Sciatic nerve (tissue), 2 donors: ENCODE measurements at places on chromosomes 7 and 10.
A peak's percentile ranks its signal among the peaks of the same experiment; 100 is the strongest.

DNA sequence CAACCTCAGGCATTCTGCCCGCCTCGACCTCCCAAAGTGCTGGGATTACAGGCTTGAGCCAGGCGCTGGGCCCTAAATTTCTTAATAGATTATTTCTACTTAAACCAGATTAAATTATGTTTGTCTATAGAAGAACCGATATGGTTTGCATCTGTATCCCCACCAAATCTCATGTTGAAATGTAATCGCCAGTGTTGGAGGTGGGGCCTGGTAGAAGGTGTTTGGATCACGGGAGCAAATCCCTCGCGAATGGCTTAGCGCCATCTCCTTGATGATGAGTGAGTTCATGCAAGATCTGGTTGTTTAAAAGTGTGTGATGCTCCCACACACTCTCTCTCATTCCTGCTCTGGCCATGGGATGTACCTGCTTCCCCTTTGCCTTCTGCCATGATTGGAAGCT lies 109.3 kb upstream of the NANOS1 start:
- no peak for DNase-seq

DNA sequence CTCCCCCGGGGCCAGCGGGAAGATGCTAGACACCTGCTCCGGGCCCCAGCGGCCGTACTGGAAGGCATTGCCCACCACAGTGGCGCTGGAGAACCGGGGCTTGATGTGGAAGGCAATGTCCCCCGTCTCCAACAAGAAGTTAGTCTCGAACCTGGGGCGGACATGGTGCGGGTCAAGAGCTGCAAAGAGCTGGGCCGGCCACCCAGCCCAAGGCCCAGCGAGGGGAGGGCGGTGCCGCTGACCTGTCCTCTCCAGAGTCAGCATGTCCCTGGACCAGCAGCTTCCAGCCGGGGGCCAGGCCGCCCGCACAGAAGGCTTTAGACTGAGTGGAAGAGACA lies 551 bp downstream of the GRIFIN start:
- DNase-seq, result peak; percentile 57

DNA sequence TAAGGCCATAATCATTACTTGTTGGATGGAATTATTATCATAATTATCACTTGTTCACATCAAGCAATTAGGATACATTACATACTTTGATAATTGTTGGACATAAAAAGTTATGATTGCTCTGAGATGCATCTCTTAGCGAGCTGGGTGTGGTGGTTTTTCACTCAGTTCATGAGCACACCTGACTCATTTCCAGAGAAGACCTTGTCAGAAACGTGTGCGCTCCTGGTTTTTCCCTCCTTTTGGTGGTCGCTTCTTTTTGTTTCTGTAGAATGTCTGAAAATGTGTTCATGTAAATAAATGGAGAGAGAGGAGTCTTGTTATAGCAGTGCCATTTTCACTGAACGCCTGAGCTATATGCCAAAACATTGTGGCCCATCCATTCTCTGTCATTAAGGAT lies 141.3 kb downstream of the PAXIP1 start:
- no peak for DNase-seq

- no peak for DNase-seq
Measured at GRCh38 chr7:91551377-91552175, 287.3 kb downstream of the FZD1 start.

- DNase-seq, result no peak
Measured at GRCh38 chr7:94412762-94413322, 18.1 kb downstream of the COL1A2 start.

- no peak for DNase-seq
Measured at GRCh38 chr10:99374526-99374925, 45.4 kb downstream of the CNNM1 start.

DNA sequence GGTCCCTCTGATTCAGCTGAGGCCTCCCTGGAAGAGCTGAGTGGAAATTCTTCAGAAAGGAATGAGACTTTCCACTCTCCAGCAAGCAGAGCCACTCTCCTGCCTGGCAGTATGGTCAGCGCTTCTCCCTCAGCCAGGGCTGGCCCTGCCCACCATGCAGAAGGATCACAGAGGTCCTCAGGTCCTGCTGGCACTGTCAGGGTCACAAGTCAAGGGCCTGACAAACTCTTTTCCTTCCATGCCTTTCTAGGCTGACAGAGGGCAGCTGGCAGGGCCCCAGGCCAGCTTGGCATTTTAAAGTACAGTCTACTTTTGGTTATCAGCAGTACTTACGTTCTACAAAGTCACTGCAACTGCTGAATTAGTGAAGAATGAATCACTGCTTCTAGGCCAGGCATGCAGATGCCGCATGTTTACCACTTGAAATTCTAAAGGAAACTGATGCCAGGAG lies 119.3 kb upstream of the FRMD4A start:
- DNase-seq, result no peak

DNA sequence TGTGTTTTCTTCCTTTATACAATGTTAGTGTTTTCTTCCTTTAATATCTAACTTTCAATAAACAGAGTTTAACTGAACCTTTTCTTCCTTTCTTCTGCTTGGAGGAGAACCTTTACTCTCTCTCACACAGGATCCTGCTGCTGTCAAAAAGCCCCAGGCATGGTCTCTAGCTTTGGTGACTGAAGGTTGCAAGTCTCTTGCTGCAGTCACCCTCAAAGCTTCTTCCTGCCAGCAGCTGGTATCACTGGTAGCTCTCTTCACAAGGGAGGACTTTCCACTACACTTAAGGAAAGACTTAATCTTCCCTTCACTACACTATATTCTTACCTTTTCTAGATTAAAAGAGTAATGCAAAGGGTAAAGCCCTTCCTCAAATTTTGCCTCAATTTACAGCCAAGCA lies 153.4 kb downstream of the SGMS1 start:
- DNase-seq, result no peak

DNA sequence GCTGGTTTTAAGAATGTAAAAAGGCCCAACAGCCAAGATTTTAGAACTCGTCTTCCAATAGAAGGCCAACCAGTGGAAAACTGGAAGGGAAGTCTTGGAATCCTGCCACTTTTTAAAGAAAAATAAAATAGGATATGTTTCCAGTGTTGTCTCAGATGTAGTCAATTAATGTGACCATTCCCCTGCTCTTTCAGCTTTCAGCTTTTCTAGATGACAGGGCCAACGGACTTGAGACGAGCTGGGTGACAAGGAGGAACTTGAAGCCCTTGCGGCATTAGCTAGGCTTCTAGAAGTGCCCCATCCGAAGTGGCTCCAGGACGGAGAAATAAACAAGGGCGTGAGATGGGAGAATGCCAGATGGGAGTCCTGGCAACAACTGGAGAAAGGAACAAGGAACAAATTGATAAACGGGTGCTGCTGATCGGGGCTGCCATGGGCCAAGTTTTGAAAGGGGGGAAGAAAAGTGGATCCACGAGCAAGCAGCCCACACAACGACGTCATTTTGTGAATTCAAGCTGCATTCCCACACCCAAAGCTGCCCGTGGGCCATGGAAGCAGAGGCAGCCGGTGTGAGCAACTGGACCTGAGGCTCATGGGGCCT lies 42.3 kb downstream of the CTBP2 start:
- peak; percentile 63 for DNase-seq

- DNase-seq, result peak; percentile 49
Measured at GRCh38 chr10:71390461-71390835, 6.3 kb upstream of the CDH23 start.

- DNase-seq, result no peak
Measured at GRCh38 chr10:22158426-22158825, 59.4 kb downstream of the EBLN1 start.

DNA sequence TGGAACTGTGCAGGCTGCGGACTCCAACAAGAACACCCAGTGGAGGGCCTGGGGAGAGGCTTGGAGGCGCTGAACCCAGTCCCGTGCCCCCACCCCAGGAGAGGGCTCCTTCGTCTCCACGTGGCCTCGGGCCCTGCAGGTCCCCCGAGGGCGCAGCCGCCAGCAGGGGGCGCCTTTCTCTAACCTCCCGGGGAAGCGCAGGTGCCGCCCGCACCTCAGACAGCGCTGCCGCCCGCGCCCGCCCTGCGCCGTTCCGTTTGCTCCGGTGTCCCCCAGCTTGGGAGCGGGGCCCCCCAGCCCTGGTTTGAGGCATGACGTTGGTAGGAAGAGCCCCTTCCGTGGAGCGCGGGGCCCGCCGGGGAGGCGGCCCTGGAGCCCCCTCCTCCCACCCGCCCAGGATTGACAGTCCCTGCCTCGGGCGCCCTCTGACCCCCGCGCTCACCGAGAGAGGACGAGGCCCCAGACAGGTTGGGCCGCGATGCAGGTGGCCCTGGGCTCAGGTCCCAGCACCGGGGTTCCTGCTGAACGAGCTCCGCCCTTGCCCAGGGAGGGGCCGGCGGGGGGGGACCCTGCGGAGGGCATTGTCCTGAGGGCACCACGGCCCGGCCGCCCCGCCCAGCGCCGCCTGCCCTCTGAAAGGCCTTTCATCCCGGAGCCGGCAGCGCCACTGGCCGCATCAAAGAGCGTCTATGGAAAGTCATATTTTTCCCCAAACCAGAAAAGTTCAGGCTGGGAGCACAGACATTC lies 42.8 kb downstream of the FOXL3 start:
- DNase-seq, result peak; percentile 89

DNA sequence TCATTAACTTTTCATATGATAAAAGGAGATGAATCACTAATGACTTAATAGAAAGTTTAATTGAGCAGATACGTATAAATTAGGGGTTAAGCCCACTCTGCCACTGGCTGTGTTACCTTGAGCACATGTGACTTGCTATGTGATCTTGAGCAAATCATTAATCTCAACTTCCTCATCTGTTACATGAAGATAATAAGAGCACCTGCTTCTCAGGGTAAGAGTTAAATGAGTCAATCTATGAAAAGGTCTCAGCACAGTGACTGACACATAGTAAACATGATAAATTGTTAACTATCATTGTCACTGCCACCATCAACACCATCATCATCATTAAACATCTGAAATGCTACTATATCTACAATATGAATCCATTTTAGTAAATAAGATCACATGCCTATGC lies 110.8 kb downstream of the TPK1 start:
- DNase-seq, result no peak

DNA sequence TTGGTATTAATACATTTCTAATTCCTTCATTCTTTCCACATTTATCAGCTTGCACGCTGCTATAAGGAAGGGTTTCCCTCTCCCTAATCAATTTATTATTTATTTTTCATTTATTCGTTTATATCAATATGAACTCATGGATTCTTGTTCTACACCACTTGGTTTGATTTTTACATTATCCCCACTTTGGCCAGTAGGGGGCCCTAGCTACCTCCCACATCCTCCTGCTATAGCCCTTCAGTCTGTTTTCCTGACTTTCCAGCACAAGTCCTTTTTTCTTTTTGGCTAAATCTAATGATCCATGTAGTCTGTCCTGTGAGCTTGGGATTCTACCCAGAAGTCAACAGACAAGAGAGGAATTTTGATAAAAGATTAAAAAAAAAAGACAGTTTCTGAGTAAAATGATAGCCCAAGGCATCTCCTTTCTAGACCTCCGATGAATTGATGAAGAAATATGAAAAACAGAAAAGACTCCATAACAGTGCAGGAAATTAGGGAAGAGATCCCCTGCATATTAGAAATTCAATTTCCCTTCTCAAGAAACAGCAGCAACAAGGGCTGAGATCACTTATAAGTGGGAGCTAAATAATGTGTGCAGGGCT lies 47.7 kb downstream of the LYZL2 start:
- DNase-seq, result no peak

DNA sequence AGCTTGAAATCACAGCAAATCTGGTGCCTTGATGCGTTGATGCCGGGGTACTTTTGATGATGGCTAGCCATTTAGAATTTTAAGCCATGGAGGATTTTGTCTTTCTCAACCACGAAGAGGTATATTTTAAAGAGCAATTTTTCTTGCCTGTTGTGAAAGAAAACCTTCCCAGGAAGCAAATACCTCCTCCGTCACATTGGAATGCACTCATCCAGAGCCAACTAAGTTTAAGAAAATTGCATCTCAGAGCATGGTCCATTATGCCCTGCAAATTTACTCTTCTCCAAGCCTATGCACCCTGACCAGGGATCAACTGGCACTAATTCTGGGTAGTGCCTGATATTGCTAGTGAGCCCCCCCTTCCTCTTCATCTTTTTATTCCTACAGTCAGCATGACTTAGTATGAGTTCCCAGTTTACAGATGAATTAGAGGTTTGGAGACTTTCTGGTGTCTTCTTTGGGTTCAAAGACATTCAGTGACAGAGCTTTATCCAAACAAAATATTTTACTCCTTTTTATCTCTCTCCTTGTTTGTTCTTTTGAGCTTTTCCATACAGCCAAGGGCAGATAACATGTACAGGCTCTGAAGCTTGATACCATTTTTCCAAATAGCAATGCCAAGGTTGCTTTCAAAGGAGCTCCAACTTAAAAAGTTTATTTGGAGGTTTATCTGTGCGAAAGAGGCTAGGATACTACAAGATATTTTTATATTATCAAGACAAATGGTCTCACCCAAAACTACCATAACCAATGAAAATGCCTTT lies 56.6 kb upstream of the ANK3 start:
- DNase-seq, result no peak

DNA sequence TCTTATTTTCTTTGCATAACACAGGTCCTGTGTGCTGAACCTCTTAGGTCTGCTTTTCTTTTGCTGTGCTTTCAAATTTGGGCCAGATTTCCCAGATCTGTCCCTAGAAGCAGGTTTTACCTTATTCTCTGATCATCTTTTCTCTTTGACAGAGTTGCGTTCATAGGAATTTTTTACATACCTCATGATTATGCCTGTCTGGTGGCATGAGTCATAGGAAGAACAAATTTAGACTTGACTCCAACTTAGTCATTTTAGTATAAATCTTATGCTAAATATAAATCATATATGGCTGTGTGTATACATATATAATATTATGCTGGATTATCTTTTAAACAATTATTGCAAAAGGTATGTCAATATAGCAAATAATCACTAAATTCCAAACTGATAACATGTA lies 1038.9 kb downstream of the GRM8 start:
- DNase-seq, result no peak

DNA sequence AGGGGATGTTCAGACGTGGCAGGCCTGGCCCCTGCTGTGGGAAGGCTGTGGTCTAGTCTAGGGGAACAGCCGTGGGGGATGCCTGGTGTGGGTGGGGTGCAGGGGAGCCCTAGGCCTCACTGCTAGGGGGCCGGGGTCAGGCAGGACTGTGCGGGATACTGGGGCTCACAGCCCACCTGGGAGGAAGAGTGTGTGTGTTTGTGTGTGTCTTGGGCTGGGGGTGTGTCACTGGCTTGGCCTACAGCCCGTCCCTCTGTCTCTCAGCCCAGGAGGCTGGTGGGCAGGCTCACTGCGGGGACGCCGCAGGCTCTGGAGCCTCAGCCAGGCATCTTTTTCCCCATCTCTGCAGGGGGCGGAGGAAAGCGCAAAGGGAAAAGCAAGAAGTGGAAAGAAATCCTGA lies 118.8 kb downstream of the GRK5 start:
- DNase-seq, result no peak

- DNase-seq, result no peak
Measured at GRCh38 chr7:16594676-16595075, 50.9 kb downstream of the ANKMY2 start.

- DNase-seq, result no peak
Measured at GRCh38 chr7:80722616-80723195, 84.3 kb downstream of the CD36 start.

GRCh38 chr10:30789806-30790205 lies 160.3 kb upstream of the LYZL2 start:
- DNase-seq, result no peak

DNA sequence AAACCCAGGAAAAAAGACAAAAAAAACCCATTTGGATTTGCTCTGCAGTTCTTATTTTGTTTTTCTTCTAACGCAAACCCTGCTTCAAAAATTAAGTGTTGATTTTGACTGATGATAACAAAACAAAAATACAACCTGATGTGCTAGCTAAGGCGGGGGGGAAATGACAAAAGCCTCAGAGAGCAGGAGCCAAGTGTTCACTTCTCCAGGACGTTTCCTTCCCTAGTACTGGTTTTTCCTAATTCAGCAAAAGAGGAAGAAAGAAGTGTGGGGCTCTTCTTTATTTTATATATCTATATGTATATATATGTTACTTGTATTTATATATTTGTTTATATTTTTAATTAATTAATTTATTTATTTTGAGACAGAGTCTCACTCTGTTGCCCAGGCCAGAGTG lies 28.0 kb downstream of the SNX10 start:
- DNase-seq, result no peak
